ENCODE measurements at places on chromosomes 12 and 14.

DNA sequence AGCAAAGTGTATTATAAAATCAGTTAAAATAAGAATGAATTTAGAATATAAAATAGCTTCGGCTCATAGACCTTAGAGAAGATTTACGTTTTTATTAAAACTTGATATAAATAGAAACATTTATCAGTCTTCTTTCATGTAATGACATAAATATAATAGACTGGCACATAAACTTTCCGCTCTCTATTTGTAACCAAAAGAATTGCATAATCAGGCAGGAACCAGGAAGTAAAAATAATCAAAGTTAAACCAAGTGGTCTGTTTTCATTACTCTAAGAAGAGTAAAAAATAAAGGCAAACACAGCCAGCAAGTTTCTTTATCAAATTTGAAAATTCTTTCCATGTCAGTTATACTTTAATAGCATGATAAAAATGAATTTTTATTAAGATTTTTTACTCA lies 46.3 kb upstream of the ATP2A2 start:
- DNase-seq, result no peak

DNA sequence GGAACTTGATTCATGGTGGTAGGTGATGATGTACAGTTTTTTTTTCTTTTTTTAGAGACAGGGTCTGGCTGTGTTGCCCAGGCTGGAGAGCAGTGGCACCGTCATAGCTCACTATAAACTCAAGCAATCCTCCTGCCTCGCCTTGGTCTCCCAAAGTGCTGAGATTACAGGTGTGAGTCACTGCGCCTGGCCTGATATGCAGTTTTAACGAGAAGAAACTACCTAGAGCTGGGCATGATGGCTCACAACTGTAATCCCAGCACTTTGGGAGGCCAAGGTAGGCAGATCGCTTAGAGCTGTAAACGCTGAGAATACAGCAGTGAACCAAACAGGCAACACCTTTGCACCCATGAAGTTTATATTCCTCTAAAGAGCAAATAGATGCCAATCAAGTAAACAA lies 13.0 kb upstream of the VPS37B start:
- no peak for DNase-seq

DNA sequence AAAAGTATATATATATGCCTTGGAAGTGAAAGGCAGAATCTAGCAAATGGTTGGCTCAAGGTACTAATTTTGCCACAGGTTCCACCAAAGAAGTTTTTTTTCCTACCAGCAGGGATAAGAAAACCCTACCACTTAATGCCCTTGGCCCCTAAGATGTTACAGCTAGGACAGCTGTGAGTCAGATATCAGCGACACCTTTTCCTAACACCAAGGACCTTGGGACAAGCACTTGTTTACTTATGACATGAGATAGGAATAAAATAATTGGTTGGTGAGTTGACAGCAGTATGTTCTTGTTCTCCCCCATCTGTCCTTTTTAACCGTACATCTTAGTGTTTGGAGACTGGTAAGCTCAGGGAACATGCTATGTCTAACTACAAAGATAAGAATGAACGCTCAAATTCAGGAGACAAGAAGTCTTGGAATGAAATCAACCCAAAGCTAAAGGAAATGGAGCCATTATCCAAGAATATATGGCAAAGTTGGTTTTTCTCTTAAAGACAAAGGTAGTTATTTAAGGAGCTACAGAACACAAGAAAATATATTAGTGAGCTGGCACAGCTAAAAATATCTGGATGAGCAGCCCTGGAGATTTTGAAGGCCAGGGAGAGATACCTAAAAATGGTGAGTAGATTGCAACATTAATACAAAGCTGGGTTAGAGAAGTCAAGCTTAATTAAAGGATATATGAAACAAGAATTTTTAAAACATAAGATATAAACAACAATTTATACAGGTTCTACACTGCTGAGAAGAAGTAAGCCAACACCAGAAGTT lies 126.8 kb downstream of the TMTC1 start:
- no peak for DNase-seq

DNA sequence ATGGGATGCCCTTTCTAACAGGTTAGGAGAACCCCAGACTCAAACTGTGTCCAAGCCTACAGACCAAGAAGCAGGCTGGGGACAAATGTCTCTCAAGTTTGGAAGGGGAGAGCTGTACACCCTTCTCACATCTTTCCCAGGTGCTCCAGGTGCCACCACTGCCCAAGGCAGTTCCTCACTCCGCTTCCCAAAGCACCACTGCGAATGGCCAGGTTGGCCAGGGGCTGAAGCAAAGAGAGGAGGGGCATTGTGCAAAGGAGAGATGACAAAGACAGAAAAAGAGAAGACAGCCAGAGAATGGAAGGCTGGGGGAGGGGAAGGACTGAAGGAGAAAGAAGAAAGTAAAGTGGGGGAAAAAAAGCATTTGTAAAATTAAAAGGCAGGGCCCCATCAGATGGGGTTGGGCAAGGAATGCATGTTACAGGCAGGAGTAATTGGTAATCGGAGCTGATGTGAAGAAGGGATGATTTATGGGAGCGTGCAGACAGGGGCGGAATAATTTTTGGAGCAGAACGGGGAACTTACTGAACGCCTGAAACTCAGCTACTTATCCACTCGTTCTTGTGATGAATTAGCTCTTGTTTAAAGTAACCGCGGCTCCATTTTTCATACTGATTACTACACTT lies 165.8 kb downstream of the ESRRB start:
- no peak for DNase-seq

GRCh38 chr12:15839041-15839440 lies 43.1 kb upstream of the STRAP start:
- DNase-seq, result no peak

- no peak for DNase-seq
Measured at GRCh38 chr14:104994978-104995377, 9.4 kb downstream of the CLBA1 start.

DNA sequence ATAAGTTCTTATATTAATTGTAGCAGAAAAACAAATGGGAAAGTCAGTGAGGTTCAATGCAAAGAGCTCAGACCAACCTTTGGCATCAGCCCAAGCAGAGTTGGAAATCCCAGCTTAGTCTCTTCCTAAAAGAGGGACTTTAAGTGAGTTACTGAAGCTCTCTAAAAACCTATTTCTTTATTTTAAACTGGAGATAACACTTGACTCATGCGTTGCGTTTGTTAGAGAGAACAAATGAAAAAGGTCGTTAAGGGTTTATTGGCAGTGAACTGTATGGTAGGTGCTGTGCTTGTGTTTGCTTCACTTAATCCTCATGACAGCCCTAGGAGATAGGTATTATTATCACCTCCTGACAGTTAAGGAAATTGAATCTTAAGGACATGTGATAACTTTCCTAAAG lies 396.5 kb downstream of the RAD51B start:
- DNase-seq, result no peak

GRCh38 chr14:100901391-100902183 lies 1.9 kb downstream of the RTL1 start:
- DNase-seq, result no peak

GRCh38 chr12:64893961-64894360 lies 69.5 kb downstream of the TBC1D30 start:
- DNase-seq, result no peak

DNA sequence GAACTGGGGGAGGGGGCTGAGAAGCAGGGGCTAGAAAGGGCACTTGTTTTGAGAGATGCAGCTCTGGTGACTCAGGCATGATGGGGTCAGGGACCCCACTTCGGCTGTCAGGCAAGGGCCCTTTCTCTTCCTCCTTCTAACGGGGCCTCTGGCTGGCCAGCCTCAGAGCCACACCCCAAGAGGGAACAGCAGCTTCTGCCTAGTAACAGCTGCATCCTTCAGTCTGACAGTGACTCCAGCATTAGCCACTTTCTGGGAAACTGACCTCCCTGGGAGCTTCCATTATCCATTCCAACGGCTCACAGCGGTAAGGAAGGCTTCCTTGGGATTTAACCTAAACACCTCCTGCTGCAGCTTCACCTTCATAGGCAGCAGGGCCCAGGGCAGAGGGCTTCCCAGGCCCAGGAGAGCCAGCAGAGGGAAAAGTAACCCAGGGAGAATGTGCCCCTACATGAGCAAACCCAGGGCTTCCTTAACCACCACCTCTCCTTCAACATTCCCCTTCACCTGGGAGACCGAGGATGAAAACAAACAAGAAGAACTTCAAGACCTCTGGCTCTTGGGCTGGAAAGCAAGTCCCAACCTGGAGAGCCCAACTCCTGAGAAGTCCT lies 2.7 kb downstream of the NCKAP5L start:
- DNase-seq, result no peak

DNA sequence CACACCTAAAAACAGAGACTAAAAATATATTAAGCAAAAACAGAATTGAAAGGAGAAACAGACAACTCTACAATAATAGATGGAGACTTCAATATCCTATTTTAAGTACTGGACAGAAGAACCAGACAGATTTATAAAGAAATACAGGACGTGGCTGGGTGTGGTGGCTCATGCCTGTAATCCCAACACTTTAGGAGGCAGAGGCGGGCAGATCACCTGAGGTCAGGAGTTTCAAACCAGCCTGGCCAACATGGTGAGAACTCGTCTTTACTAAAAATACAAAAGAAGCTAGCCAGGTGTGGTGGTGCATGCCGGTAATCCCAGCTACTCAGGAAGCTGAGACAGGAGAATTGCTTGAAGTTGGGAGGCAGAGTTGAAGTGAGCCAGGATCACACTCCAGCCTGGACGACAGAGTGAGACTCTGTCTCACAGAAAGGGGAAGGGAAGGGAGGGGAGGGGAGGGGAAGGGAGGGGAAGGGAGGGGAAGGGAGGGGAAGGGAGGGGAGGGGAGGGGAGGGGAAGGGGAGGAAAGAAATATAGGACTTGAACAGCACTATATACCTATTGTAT lies 53.0 kb downstream of the CDK17 start:
- no peak for DNase-seq

Data from NCI-H2029 (cell line).